ENCODE measurements at places on chromosomes 6 and 20.

- no peak for DNase-seq
These were observed 80.9 kb upstream of the HTR1E start for GRCh38 chr6:86856379-86856778.

DNA sequence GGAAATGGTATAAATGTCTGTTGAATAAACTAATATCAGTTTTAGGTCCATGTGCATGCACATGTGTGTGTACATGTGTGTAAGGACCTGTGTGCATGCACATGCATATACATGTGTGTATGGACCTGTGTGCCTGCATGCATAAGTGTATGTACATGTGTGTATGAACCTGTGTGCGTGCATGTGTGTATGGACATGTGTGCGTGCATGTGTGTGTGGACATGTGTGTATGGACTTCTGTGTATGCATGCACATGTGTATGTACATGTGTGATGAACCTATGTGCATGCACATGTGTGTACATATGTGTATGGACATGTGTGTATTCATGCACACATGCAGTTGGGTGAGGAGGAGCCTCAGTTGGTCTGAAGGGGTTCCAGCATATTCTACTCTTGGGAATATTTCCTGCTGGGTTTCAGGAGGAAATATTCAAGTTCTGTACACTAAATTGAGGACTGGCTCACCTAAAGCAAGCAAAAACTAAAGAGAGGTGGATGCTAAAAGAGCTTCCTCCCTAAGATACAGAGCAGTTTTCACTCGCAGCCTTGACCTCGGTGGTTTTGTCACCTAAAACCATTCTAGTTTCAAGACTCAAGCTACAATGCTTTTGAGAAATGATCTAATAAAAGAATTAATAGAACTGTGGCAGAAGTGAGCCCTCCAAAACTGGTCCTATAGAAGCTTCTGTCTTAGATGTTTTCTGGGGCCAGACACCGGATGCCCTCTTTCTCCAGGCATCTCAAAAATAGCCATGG lies 742.8 kb downstream of the MAFB start:
- no peak for DNase-seq

GRCh38 chr6:132931936-132932514 lies 117.7 kb downstream of the RPS12 start:
- DNase-seq = no peak

- no peak for DNase-seq
These were observed 48.6 kb downstream of the CD24 start for GRCh38 chr6:106925948-106926347.

DNA sequence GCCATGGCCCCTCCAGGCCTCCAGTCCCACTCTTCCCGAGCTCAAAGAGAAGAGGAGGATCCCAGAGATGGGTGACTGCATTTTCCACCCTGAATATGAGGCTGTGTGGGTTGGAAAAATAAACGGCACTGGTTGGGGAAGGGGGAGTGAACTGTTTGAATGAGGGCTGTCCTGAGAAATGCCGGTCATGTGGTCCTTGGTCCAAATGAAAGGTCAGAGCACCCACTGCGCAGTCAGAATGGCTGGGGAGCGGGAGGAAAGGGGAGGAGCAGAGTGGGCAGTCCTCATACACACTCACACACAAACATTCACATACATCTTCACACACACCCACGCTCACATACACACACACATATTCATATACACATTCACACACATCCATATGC lies 83.1 kb downstream of the MRPL14 start:
- no peak for DNase-seq

DNA sequence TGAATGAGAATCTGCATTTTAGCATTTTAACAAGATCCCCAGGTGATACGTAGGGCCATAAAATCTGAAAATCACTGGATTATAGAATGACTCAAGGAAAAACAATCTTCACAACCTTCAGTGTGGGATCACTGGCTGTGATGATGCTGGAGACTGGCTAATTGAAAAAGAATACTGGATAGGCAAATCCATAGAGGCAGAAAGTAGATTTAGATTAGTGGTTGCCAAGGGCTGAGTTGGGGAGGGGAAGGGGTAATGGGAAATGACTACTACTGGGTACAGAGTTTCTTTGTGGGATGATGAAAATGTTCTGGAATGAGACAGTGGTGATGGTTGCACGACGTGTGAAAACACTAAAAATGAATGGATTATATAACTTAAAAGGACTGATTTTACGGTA lies 84.1 kb downstream of the CDK19 start:
- DNase-seq = no peak

DNA sequence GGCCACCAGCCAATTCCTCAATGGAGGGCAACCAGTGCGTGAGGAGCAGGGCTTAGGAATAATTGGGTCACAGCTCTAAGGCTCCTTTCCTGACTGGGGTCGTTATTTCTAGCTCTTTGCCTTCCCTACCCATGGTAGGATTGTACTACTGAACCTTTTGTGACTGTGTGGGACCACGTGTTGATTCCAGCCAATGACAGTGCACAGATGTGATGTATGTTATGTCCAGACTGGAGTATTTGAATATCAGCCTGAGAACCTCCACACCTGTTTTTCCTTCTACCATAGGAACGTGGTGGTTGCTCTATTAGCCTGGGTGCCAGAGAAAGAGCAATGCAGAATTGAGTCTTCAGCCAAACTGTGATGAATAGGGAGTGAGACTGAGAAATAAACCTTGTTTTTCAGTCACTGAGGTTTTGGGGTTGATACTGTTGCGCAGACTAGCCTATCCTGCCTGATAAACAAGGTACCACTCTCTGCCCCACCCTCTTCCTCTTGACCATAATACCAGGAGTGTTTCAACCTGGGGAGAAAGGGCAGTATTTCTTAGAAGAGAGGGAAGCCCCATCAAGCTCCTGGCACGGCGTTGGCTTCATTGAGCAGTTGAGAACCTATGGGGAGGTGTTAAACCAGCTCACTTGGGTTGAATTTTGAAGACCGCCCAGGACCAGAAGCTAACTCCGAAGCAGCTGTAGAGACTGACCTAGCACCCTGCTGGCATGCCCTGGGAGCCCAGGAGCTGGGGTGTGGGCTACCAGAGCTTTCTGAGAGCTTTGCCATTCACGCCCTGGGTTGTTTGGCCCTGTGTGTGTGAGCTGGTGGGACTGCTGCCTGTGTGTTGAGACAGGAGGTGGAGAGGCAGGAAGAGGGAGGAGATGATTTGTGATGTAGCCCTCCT lies 105.5 kb upstream of the BACH2 start:
- no peak for DNase-seq

- DNase-seq = no peak
These were observed 230.8 kb downstream of the BCAS1 start for GRCh38 chr20:53839423-53840176.

DNA sequence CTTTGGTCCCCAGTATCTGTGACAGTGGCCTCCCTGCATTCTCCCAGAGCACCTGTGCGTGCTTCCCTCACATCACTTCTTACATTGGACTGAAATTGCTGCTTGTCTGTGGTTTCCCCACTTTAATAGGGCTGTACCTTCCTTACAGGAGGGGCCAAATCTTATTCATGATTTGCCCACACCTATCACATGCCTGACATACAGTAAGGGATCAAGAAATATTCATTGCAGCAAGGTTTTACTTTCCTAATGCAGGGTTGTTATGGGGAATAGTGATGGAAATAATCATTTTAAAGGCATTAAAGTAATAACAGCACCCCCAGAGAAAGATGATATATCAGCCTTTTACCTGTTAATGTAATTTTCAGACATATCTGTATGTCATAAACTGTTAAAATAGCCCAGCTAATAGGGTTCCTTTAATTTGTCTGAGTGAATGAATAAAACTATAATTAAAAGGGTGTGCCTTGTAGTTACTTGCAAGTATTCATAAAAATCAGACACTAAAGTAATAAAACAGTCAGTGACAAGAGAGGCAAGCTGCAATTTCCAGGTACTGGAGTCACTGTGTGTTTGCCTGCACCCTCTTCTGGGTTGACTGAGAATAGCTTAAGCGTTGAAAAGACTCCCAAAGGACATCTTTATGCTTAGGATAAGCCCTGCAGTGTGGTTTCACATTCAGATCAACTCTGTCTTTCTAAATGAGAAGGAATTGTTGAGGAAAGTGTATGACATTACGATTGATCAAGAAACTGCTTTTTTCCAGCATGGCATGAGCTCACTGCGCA lies 182.7 kb downstream of the PHACTR1 start:
- DNase-seq = no peak

GRCh38 chr6:87116922-87117321 lies 22.0 kb upstream of the CGA start:
- no peak for DNase-seq

GRCh38 chr20:60262967-60263603 lies 304.9 kb downstream of the CDH26 start:
- DNase-seq = peak; percentile 6

DNA sequence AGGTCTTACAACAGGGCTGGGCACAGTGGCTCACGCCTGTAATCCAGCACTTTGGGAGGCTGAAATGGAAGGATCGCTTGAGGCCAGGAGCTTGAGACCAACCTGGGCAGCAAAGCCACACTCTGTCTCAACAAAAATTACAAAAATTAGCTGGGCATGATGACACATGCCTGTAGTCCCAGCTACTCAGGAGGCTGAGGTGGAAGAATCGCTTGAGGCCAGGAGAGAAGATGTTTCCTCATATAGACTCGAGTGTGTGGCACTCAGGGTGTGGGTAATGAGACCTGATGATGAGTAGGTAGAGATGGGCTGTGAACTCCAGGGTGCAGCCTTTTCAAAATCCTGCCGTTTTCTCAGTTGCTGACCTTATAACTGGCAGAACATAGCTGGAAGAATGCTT lies 125.3 kb upstream of the FOXO3 start:
- DNase-seq = no peak

DNA sequence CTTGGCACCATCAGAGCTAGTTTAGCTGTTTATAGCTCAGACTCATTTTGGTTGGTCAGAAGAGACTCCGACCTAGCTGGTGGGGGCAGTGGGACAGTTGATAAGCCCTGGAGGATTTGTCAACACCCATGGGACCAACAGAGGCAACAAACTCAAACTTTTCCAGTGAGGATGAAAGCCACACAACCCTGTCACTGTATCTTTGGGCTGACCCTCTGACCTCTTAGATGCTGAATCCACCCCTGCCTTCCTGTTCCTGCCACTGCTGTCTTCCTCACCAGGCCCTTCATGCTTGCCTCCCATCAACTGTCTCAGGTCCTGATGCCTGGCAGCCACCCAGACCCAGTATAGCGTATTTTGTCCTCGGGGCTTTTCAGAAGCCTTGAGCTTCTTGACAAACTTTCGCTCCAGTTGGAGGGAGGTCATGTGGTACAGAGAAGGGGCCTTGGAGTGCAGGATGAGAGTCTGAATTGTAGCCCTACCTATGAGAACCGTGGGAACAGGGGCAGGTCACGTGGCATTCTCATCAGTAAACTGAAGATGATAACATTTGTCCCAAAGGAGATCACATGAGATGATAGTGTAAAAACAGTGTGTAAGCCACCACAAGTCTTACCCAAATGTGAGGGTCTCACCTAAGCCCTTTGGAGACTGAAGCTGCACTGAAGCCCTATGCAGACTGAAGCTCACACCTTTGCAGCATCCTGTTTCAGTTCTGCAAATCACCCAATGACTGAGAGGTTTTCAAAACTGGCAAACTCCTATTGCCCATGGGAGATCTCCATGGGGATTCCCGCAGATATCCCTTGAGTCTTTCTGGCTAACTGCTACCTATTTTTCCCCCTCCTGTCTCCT lies 72.0 kb upstream of the F13A1 start:
- DNase-seq = no peak

- peak; percentile 49 for DNase-seq
These were observed at the start of gene SFT2D1 for GRCh38 chr6:166342349-166343149. Gene SFT2D1, minus strand, starts transcription at chr6:166342545. Its CDS starts 64 bp downstream, at chr6:166342481.

DNA sequence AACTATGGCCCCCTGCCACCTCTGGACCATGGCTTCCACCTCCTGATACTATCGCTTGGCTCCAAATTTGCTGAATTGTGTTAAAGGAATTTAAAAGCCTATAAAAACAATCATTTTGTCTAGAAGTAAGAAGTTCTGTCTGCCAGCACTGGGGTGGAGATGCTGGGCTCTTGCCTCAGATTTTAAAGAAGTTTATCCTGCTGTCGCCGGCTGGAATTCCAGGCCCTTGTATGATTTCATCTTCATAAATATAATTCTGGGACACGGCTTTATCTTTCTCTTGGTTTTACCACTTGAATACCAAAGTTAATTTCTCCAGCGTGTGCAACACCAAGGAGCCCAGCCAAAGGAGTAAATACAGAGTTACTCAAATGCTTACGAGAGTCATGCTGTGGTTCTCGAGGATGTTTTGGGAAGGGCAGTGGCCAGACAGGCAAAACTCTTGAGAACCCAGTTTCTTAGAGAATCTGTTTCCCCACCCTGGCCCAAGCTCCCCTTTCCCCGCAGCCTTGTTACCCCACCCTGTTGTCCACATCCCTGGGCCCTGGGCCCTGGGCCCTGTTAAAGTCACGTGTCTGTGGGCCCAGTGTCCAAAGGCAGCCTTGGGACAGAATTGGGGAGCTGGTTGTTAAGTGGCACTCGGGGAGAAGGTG lies 31.9 kb downstream of the C6orf89 start:
- DNase-seq = no peak

- DNase-seq = no peak
These were observed 32.1 kb downstream of the DAAM2 start for GRCh38 chr6:39824030-39824926.

DNA sequence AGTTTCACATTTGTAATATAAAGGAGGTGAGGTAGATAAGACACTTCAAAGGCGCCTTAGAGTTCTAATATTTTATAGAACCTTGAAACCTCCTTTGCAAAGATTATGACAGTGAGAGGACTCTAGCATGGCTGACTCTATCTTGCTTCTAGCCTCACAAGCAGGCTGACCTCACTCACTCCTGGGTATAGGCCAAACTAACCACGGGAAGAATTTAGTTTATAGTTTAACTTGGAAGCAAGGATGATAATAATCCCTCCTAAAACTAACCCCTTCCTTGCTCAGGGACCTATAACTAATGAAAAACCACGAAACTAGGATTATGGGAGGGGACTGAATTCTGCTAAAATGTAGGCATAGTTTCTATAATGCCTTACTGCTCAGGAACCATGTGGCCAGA lies 84.3 kb downstream of the FILIP1 start:
- no peak for DNase-seq

GRCh38 chr6:10633216-10633615 lies 61.2 kb downstream of the C6orf52 start:
- no peak for DNase-seq

GRCh38 chr6:42079941-42080464 lies 29.7 kb downstream of the TAF8 start:
- no peak for DNase-seq

- DNase-seq = no peak
These were observed 1.1 kb upstream of the FAXC start for GRCh38 chr6:99350573-99350972.

Measured in stimulated activated CD8-positive, alpha-beta memory T cell treated with anti-CD3 and anti-CD28 coated beads, Interleukin-4, amount 100 ng/mL, for 1 hour (primary cell).